ENCODE measurements at places on chromosomes 3 and 15. TPM values are rescaled to one million over a fixed set of nuclear protein-coding genes. Genes with fewer than 3 reads are reported as not detected.

- no peak overlapping the region for H3K27ac ChIP-seq
- H3K4me3 ChIP-seq = no peak overlapping the region
- H3K27me3 ChIP-seq = peaks cover 66% of the 10 kb centered on the region
- DNase-seq = no peak
These were observed 36.9 kb upstream of the MYZAP start for GRCh38 chr15:57554812-57555179.

ZBTB47 gene
- 4.6 TPM for total RNA-seq

ADAMTS9 gene
- total RNA-seq = 0.18 TPM

SLC22A14 gene
- not detected for total RNA-seq

SRP14 gene
- 161 TPM for total RNA-seq

- no peaks in the 10 kb centered on the region for H3K27me3 ChIP-seq
- H3K4me1 ChIP-seq = peaks cover 23% of the 10 kb centered on the region
- H3K4me3 ChIP-seq = no peak overlapping the region
These were observed 13.5 kb downstream of the HERC1 start for GRCh38 chr15:63820210-63820609.

CTXN2 gene
- not detected for total RNA-seq

- no peaks in the 10 kb centered on the region for H3K27me3 ChIP-seq
- H3K27ac ChIP-seq = no peak overlapping the region
- peaks cover 20% of the 10 kb centered on the region for H3K36me3 ChIP-seq
- no peak for DNase-seq
These were observed 51.3 kb downstream of the CCK start for GRCh38 chr3:42214565-42215283.

- DNase-seq = no peak
- no peaks in the 10 kb centered on the region for H3K4me1 ChIP-seq
- no peaks in the 10 kb centered on the region for H3K36me3 ChIP-seq
- no peak overlapping the region for H3K4me3 ChIP-seq
These were observed 808.0 kb upstream of the NR2F2 start for GRCh38 chr15:95522533-95522932.

DNA sequence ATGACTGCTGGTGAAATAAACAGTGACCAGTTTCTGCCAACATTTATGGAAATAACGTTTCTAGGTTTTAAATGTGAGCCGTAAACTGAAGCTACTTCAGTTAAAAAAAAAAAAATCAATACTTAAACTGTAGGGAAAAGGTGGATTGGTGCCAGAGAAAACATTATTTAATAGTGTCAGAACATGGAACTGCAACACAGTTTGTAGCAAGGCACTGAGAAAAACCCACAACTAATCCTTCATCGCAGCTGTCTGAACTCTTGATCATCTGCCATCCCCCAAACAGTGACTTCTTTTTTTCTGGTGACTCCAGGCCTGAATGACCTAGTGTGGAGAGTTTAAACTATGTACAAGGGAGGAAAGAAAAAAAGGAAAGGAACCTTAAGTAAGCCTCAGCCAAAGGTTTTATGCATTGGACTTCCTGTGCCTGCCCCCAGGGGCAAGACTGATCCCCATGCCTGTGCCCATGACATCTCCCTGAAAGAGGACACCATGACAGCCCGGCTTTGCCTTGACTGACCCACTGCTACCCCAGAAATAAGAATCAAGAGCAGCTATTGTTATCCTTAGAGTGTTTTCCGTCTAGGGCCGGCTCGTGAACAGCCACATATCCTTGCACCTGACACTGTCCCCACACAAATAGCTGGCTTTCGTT, 33.1 kb downstream of the CRTAP start:
- DNase-seq = no peak
- peaks cover 6% of the 10 kb centered on the region for H3K36me3 ChIP-seq
- peaks cover 3% of the 10 kb centered on the region for H3K27me3 ChIP-seq
- H3K27ac ChIP-seq = no peak overlapping the region
- H3K4me1 ChIP-seq = no peaks in the 10 kb centered on the region
- no peak overlapping the region for H3K4me3 ChIP-seq

LRRN1 gene
- 0.25 TPM for total RNA-seq

ADAMTS7 gene
- total RNA-seq = 0.13 TPM

DNA sequence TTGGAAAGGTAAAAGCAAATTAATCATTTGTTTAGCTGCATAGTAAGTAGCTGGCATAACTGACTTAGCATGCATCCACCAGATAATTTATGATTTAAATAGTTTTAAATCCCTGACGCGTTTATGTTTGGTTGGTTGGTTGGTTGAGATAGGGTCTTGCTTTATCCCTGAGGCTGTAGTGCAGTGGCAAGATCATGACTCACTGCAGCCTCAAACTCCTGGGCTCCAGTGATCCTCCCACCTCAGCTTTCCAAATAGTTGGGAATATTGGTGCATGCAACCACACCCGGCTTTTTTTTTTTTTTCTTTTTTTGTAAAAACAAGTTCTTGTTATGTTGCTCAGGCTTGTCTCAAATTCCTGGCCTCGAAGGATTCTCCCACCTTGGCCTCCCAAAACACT, 263.4 kb downstream of the MCTP2 start:
- no peak overlapping the region for H3K27ac ChIP-seq
- DNase-seq = no peak
- H3K36me3 ChIP-seq = no peaks in the 10 kb centered on the region
- no peak overlapping the region for H3K4me3 ChIP-seq

- H3K27ac ChIP-seq = no peak overlapping the region
- H3K4me1 ChIP-seq = no peaks in the 10 kb centered on the region
- no peaks in the 10 kb centered on the region for H3K27me3 ChIP-seq
- H3K4me3 ChIP-seq = no peak overlapping the region
- H3K36me3 ChIP-seq = no peaks in the 10 kb centered on the region
These were observed 32.3 kb downstream of the VGLL4 start for GRCh38 chr3:11611341-11611799.

GRCh38 chr15:41160639-41161315, 44.7 kb upstream of the INO80 start:
- no peaks in the 10 kb centered on the region for H3K27me3 ChIP-seq
- no peak overlapping the region for H3K4me3 ChIP-seq
- no peak for DNase-seq
- no peaks in the 10 kb centered on the region for H3K4me1 ChIP-seq

GRCh38 chr3:154214306-154214705, 93.1 kb downstream of the ARHGEF26 start:
- no peak for DNase-seq
- no peak overlapping the region for H3K27ac ChIP-seq
- H3K4me3 ChIP-seq = no peak overlapping the region
- H3K4me1 ChIP-seq = no peaks in the 10 kb centered on the region
- H3K36me3 ChIP-seq = no peaks in the 10 kb centered on the region

DNA sequence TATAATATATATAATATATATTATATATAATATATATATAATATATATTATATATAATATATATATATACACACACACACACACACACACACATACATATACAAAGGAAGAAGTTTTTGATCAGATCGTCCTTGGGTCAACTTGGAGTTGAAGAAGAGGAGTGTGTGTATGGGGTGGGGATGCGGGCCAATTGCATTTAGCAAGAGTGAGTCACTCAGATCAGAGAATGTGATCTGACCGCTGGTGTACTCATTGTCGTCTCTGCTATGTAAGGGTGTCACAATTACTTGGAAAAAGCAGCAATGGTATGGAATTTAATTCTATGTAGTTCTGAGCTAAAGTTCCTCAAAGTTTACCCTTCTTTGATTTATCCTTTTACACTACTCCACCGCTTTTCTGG, 4.6 kb upstream of the VGLL3 start:
- no peak overlapping the region for H3K27ac ChIP-seq
- H3K27me3 ChIP-seq = peaks cover 3% of the 10 kb centered on the region
- DNase-seq = no peak
- H3K4me1 ChIP-seq = peaks cover 8% of the 10 kb centered on the region

GRCh38 chr3:190790185-190790584, 72.3 kb downstream of the GMNC start:
- H3K4me3 ChIP-seq = no peak overlapping the region
- H3K4me1 ChIP-seq = no peaks in the 10 kb centered on the region
- DNase-seq = no peak
- H3K36me3 ChIP-seq = no peaks in the 10 kb centered on the region
- no peak overlapping the region for H3K27ac ChIP-seq

GRCh38 chr15:55007561-55007960, 189.2 kb downstream of the RSL24D1 start:
- H3K4me1 ChIP-seq = no peaks in the 10 kb centered on the region
- H3K36me3 ChIP-seq = no peaks in the 10 kb centered on the region
- no peak for DNase-seq
- no peak overlapping the region for H3K27ac ChIP-seq
- no peak overlapping the region for H3K4me3 ChIP-seq
- no peaks in the 10 kb centered on the region for H3K27me3 ChIP-seq

DNA sequence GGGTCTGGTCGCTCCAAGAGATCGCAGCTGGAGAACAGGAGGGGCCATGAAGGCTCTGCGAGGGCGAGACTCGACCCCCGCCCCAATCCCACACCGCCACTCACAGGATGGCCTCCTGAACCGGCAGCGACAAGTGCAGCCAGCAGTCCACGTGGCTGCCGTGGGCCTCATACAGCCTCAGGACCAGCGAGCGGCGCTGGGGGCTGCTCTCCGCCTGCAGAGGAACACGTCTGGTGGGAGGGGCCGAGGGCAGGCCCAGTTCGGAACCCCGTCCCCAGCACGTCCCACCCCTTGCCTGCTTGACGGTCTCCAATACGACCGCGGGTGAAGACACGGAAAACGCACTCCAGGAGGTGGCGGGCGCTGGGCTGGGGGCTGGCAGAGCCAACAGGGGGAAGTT, 9.2 kb downstream of the NEIL1 start:
- H3K4me3 ChIP-seq = no peak overlapping the region
- H3K36me3 ChIP-seq = peaks cover 48% of the 10 kb centered on the region
- no peak for DNase-seq
- no peak overlapping the region for H3K27ac ChIP-seq
- no peaks in the 10 kb centered on the region for H3K4me1 ChIP-seq

MKRN2OS gene
- 0.27 TPM for total RNA-seq

- DNase-seq = peak; percentile 85
- H3K27me3 ChIP-seq = peaks cover 39% of the 10 kb centered on the region
- H3K4me1 ChIP-seq = peaks cover 22% of the 10 kb centered on the region
- no peak within 1 kb of the TSS for H3K27ac ChIP-seq
These were observed at the start of gene KIF7 for GRCh38 chr15:89654847-89655805. KIF7 (minus strand) TSS chr15:89655467; CDS start chr15:89652930, 2,537 bp downstream.

B3GALNT1 gene
- total RNA-seq = 2.0 TPM

- H3K4me3 ChIP-seq = no peak overlapping the region
- H3K36me3 ChIP-seq = peaks cover 37% of the 10 kb centered on the region
- H3K4me1 ChIP-seq = no peaks in the 10 kb centered on the region
- no peaks in the 10 kb centered on the region for H3K27me3 ChIP-seq
- DNase-seq = no peak
These were observed 24.1 kb downstream of the PIGB start for GRCh38 chr15:55343168-55343567.

PCLAF gene
- total RNA-seq = 132 TPM

COL6A6 gene
- total RNA-seq = not detected

All from K562 (cell line).